ENCODE measurements at places on chromosomes 6 and 20.

GRCh38 chr6:55040102-55040848, 134.0 kb upstream of the HCRTR2 start:
- DNase-seq, result no peak

DNA sequence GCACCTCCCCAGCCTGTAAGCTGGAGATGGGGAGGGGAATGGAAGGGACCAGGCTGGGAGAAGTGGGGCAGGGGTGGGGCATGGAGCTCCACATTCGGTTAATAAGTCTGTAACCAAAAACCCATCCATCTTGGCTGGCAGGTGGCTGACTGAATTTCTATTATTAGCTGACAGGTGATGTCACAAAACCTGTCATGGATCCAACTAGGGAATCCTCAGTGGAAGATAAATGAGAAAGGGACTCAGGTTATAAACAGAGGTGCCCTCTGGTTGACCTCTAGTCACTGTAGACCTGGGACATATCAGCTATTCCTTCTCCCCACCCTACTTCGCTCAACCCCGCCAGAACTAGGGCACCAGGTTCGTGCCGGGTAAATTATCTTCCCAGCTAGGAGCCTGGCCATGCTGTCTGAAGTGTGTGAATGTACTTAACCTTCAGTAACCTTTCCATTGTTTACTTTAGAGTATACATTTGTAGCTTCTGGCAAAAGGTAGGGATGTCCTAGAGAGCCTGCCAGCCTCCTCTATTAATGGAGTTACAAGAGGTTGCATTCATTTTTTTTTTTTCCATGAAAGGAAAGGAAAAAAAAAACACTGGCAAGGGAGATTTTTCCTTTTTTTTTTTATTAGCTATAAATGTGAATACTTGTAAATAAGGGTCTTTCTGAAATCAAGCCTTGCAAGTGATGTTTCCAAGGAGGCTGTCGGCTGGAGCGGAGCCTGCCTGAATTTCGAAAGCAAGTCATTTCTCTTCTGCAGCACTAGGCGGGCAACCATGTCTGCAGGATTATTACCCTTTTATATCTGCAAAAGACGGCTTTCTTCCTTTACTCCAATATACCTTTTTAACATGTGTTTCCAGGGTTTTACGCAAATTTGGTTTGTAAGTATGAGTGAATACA, 135.9 kb downstream of the TMEM242 start:
- DNase-seq, result no peak

GRCh38 chr6:47862731-47863130, 80.9 kb downstream of the OPN5 start:
- no peak for DNase-seq

GRCh38 chr6:15508931-15509330, 153.9 kb downstream of the DTNBP1 start:
- DNase-seq, result no peak

DNA sequence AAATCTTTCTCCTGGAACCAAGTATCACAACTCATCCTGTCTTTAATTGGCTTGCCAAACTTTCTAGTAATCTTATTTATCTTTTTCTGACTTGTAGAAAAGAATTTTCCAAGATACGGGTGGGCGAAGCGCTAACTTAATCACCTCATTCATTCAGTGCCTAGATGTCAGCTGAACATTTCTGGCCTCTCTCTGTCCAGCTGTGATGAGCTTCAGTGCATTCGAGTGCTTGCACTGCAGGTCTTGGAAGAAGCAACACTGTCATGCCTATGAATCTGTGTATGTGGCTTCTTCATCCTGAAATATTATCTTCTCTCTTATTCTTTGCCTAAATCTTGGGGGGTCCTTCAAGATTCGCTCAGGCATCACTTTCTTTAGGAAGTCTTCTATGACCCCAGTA, 16.3 kb upstream of the ENPP1 start:
- DNase-seq, result no peak

GRCh38 chr6:170137176-170137891, 153.5 kb downstream of the DLL1 start:
- DNase-seq, result no peak

DNA sequence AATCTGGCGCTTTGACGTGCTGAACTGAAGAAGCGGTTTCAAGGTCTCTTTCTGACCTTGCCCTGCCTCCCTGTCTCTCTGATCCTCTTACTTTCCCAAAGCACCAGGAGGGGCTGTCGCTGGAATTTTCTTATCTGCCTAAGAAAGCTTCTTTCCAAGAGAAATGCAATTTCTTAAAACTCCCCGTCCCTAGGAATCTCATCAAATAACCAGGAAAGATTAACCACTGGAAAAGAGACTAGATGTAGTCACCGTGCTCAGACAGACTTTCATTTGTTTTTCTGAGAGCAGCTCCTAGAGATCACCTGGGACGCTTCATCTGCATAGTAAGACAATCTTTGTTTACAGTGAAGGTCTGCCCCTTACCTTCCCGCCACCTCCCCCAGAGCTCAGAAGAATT, 38.6 kb downstream of the PDYN start:
- DNase-seq, result no peak

- no peak for DNase-seq
These were observed 83.3 kb downstream of the SYCP2 start for GRCh38 chr20:59850018-59850641.

DNA sequence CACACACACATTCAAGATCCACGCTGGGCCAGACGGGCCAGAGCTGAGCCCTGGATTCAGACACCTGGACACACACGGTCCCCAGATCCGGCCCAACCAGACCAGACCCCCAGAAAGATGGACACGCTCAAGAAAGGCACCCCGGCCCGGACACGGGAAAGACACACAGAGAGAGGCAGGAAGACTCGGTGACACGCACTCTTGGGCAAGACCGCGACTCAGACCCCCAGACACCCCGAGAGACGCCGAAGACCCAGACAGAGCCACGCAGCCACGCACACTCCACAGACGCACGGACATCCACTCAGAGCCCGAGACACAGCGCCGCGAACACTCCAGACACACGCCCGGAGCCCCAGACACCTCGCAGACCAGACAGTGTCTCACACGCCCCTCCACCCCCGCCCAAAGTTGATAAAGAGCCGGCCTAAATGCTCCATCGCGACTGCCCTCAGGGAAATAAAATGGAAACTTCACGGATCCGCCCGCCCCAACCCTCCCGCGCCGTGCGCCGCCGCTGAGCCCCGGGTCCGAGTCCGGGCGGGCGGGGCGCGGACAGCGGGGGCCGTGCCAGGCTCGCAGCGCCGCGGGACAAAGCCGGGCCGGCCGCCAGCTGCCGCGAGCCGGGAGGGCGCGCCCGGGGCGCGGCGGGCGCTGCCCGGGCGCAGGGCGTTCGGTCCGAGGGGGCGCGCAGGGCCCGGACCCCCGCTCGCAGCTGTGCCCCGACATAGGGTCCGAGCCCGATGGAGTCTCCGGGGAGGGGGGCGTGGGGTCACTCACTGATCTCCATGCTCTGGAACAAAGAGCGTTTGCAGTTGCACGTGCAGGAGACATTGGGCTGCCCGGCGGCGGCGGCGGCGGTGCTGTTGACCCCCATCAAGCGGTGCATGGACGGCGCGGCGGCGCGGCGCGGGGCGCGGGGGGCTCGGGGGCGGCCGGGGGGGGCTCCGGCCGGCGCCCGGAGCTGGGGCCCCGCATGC, 831 bp downstream of the PMEPA1 start:
- DNase-seq, result peak; percentile 19

DNA sequence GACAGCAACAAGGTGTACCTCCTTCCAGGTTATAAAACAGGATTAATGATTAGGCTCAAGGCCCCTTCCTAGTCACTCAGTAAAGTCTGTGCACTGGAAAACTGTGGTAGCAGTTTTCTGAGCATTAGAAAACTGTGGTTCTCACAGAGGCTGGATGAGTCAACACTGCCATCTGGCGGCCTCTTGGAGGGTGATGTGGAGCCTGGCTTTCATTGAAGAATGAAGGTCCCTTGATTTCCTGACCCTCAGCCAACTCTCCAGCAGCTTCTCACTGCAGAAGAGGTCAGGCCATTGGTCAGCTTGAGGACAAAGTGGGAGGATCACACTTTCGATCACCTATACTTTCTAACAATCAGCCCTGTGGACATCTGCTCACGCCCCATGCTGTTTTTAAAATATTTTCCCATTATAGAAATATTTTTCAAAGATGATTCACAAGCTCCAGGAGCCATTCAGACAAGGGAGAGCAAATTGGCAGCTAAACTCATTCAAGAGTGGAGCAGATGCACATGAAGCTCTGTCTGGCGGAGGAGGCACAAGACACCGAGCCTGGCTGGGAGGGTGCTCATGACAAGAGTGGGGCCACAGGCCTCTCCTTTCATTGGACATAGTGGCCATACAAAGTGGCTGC, 23.2 kb downstream of the PSMB1 start:
- peak; percentile 53 for DNase-seq

DNA sequence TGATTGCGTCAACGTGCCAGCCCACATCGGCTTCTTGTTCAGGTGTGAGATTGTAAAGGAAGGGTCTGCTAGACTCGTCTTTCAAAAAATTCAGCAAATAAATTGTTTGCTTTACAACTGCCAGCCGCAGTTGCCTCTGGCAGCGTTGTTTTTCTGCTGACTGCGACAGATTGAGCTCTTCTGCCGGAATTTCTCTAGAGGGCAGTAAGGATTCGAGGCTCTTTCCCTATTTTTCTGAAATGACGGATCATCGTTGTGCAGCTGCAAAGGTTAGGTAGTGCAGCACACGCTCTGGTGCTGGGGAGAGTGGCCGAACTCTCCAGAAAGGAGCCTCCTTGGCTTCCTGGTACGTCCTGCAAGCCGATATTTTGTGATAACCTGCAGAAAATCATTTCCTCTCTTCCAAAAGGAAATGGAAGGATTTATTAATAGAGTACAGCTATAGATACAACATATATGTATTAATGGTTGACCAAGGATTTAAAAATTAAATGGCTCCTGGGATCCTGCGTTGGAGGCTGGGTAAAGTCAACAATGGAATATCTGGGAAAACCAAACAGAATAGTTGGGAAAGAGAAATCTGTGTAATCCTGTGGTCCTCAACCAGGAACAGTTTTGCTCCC, 121.9 kb upstream of the ZFP64 start:
- DNase-seq, result no peak

- DNase-seq, result no peak
These were observed 11.1 kb downstream of the LMBRD1 start for GRCh38 chr6:69785697-69786096.

- no peak for DNase-seq
These were observed 180.0 kb upstream of the RREB1 start for GRCh38 chr6:6927521-6928361.

DNA sequence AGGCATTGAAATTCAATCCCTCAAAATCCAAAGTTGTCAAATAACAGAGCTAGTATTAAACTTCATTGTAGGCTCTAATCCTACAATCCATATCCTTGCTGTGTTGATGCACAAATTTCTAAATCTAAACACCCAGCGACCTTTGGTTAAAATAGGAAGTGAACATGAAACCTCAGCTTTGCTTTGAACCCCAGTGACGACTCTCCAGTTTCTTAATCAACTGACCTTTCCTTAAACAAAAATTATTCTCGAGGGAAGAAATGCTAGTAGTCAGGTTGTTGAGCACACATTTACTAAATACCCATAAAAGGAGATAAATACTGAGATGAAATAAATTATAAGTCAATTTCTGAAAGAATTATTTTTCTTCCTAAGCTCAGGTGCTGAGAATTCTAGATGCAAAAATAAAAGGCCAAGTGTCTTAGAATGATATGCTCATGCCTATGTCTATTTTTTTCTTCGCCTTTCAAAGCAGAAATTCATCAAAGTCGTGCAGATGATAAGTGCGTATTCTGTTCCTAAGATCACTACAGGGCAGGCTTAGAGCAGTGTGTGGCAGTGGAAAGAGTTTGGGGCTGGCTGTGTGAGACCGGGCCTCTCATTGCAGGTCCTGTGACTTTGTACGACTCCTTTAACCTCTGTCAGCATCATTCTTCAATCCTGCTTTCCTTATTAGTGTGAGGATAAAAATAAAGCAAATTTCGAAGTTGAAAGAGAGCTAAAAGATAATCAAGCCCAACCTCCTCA, 208.7 kb downstream of the PRL start:
- no peak for DNase-seq

DNA sequence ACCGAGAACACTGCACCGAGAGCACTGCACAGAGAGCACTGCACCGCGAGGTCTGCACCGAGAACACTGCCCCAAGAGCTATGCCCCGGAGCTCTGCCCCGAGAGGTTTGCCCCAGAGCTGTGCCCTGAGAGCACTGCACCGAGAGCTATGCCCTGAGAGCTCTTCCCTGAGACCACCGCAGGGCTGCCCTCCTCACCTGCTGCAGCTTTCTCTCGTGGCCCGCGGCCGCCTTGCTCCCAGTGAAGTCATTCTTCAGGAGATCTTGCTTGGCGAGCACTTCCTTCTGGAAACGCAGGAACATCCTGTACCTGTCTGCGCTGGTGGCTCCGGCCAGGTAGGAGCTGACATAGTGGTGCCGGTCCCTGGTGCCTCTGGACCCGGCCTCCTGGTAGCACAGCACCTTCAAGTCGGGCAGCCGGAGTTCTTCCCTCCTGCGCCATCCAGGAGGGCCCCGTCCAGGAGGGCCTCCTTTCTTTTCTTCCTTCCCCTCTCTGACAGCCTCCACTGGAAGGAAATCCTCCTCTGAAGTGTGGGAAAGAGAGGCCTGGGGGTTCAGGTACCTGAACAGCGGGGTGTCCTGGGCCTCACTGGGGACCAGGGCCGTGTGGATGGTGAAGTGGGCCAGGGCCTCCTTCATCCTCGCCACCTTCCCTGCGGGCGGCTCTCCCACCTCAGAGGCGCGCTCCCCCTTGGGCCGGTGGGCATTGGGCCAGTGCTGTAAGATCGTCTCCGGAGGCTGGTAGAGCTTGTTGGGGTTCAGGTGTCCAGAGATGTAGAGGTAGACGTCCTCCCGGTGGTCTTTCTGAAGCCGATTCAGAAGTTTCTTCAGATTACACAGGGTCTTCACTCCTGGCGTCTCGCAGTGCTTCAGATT, 7.8 kb downstream of the C6orf118 start:
- DNase-seq, result no peak

GRCh38 chr6:11434565-11435326, 102.8 kb upstream of the TMEM170B start:
- DNase-seq, result no peak

GRCh38 chr6:11692451-11693376, 85.9 kb downstream of the ADTRP start:
- DNase-seq, result no peak

- DNase-seq, result peak; percentile 55
These were observed 17.7 kb upstream of the CCDC167 start for GRCh38 chr6:37517411-37517812.

DNA sequence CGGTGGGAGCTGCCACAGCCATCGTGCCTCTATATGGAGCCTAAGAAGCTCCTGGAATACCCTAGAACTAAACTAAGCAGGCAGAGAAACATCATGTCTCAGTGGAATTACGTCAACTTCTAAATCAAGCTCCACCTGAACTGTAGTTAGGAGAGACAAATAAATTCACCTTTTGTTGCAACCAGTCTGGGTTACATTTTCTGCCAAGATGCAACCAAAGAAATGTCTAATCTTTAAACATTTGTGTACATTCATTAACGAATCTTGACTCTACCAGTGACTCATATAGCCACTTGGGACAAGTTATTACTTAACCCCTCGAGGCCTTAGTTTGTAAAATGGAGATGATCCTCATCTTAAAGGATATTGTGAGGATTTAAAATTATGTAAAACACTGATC, 8.9 kb downstream of the PTPRK start:
- DNase-seq, result no peak

DNA sequence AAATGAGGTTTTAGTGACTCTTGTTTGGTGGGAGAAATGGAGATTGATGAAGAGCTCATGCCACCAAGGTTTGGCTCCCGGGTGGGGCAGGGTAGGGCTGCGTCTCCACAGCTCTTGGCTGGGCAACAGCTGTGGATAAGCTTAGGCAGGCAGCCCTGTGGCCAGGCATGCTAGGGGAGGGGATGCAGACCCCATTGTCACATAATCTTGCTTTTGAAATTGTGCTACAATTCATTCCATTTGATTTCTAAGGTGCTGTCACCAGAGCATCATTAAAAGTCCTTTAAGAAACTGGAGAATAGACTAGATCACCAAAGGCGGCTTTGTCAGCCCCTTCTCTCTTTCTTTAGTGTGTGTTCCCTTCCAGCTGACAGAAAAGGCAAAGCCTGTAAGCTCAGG, 574.2 kb upstream of the JAG1 start:
- DNase-seq, result no peak

Measured in stimulated activated CD4-positive, alpha-beta T cell treated with anti-CD3 and anti-CD28 coated beads, Interleukin-4, amount 100 ng/mL, for 4 hours (primary cell).